ENCODE measurements at places on chromosomes 2 and 18.

- no peak for DNase-seq
Measured at GRCh38 chr2:196659844-196660243, 20.3 kb downstream of the CCDC150 start.

GRCh38 chr2:176084611-176085119, 903 bp upstream of the EVX2 start:
- DNase-seq = no peak

DNA sequence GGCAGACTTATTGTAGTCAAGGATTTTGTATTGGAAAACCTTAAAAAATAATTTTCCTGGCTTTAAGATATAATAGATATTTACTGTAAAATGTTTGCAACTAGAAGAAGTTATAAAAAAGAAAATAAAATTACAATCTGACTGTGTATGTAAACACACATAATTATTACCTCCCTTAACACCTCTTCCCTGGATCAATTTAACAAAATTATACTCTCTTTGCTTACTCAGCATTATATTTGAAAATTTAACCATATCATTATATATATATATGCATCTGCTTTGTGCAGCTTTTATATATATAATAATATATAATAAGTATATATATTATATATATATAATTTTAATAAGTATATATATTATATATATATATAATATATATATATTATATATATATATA, 131.7 kb upstream of the FAM98A start:
- DNase-seq = no peak

DNA sequence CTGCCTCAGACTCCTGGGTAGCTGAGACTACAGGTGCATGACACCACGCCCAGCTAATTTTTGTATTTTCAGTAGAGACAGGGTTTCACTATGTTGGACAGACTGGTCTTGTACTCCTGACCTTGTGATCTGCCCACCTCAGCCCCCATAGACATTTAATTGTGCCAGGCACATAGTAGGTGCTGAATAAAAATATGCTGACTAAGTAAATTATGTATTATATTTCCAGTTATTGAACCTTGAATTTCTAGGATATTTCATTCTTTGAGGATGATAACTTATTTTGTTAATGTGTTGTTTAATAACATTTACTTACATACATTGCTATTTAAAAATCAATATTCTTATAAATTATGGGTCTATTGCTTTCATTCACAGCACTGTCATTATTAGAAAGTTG, 190.4 kb upstream of the LRRTM4 start:
- DNase-seq = no peak

- DNase-seq = no peak
Measured at GRCh38 chr2:41033127-41033526, 581.2 kb upstream of the SLC8A1 start.

DNA sequence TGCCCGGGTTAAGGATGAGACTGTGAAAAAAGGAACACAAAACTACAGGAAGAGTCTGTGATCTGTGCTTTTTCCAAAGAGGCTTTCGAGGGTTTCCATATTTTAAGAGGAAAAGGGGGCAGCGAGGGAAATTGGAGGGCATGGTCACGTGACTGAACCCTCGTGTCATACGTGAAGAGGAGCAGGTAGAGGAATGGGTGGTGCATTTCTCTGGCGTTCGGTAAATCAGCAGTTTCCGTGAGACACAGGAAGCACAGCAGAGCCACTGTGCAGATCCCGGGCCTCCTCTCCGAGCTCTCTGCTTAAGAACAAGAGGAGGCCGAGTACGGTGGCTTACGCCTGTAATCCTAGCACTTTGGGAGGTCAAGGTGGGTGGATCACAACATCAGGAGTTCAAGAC, 219.7 kb downstream of the NDUFA10 start:
- DNase-seq = no peak

DNA sequence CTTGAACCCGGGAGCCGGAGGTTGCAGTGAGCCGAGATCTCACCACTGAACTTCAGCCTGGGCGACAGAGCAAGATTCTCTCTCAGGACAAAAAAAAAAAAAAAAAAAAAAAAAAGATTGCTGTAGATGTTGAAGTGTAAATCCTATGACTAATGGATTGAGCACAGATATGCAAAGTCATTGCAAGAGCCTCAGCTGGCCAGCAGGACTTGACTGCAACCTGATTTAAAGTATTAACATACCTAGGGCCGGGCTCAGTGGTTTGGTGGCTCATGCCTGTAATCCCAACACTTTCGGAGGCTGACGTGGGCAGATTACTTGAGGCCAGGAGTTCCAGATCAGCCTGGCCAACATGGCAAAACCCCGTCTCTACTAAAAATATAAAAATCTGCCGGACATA, 103.4 kb upstream of the MSH2 start:
- no peak for DNase-seq

GRCh38 chr2:26619521-26619951, 21.6 kb downstream of the CIB4 start:
- DNase-seq = no peak

DNA sequence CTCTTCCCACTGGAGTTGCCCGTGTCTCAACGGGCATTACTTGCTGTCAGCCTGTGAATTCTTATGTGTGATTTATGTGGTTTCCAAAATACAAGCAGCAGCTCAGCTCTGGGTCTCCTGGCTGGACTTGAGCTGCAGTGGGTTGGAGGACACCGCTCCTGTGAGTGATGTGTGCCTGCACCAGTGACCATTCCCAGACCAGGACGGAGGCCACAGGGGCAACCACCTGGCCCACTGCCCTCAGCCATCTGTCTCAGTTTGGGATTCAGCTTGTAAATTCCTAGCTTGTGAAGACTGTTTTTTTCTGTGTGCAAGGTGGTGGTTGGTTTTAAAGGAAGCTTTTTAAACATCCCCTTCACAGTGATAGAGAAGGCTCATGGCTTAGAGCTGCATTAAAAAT, 261.0 kb downstream of the BCL2 start:
- no peak for DNase-seq
